Osteocyte (in vitro differentiated cells): ENCODE measurements at places on chromosomes 4 and X. TPM values are rescaled to one million over a fixed set of nuclear protein-coding genes. Genes with fewer than 3 reads are reported as not detected.
A peak's percentile ranks its signal among the peaks of the same experiment; 100 is the strongest.

- no peak for DNase-seq
- H3K27ac ChIP-seq: no peak overlapping the region
- no peak overlapping the region for H3K4me3 ChIP-seq
- no peaks in the 10 kb centered on the region for H3K4me1 ChIP-seq
- H3K27me3 ChIP-seq: peaks cover 28% of the 10 kb centered on the region
These were observed 7.6 kb downstream of the TIGD4 start for GRCh38 chr4:152771741-152772533.

The PPP4R3C gene
- not detected in 2 replicates for total RNA-seq

- H3K36me3 ChIP-seq: no peaks in the 10 kb centered on the region
- H3K27ac ChIP-seq: no peak overlapping the region
- H3K27me3 ChIP-seq: no peaks in the 10 kb centered on the region
- H3K4me1 ChIP-seq: no peaks in the 10 kb centered on the region
- no peak for DNase-seq
These were observed 203.5 kb upstream of the TET2 start for GRCh38 chr4:104942990-104943743.

DNA sequence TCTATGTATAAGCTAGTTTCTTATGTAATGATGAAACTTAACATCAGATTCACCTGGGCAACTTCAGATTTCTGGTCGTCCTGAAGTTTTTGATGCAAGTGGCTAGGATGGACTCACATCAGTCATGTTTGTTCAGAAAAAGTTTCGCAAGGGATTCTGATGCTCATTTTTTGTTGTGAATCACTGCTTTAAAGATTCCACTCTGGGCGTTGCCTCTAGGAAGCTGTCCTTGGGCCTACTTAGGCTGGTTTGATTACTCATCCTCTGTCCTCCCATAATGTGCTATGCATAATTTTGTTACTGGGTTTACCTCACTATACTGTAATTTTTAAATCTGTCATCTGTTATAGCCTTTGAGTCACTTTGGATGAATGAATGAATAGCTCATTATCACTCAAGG is 30.8 kb downstream of the HERC3 start:
- no peaks in the 10 kb centered on the region for H3K27me3 ChIP-seq
- H3K4me1 ChIP-seq: peaks cover 18% of the 10 kb centered on the region
- peak overlapping the region; percentile 20 for H3K27ac ChIP-seq

- H3K36me3 ChIP-seq: no peaks in the 10 kb centered on the region
- no peak overlapping the region for H3K4me3 ChIP-seq
- peaks cover 13% of the 10 kb centered on the region for H3K4me1 ChIP-seq
These were observed 42.5 kb downstream of the UNC5C start for GRCh38 chr4:95506264-95506663.

The SAGE1 gene
- total RNA-seq: not detected in 2 replicates

DNA sequence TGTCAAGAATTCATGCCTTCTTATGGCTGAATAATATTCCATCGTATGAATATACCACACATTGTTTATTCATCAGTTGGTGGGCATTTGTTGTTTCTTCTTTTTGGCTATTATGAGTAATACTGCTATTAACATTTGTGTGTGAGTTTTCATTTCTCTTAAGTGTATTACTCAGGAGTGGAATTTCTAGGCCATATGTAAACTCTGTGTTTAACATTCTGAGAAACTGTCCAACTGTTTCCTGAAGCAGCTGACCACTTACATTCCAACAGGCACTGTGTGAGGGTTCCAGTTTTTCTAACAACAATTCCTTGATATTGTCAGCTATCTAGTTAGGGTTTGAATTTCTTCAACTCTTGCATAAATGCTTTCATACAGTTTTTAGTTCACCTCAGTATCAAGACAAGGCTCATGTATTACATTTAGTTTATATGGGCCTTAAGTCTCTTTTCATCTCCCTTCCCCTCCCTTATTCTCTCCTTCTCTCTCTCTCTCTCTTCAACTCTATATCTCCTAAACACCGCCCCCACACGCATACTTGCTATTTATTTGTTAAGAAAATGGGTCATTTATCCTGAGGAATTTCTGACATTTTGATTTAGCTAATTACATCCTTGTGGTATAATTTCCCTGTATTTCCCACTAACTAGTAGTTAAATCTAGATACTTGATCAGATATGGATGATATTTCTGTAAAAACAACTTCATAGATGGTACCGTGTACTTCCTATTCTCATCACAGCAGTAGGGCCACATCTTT is 77.4 kb downstream of the WDR19 start:
- peak overlapping the region; percentile 23 for H3K27ac ChIP-seq
- H3K4me3 ChIP-seq: no peak overlapping the region
- peaks cover 36% of the 10 kb centered on the region for H3K36me3 ChIP-seq
- DNase-seq: no peak
- H3K4me1 ChIP-seq: peaks cover 38% of the 10 kb centered on the region

DNA sequence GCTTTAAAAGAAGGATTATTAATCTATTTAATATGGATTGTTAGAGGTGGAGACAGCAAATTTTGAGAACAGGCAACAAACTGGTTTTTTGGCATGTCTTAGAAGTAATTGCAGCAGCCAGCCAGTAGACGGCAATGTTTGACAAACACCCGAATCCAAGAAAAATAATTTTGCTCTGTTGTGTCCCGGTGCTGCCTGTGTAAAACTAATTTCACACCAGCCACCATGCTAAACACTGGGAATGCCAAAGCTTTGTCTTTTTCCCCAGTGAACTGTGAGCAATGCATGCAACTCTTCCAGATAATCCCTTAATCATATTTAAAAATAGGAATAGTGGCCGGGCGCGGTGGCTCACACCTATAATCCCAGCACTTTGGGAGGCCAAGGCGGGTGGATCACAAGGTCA is 25.9 kb downstream of the SMIM31 start:
- DNase-seq: no peak
- no peaks in the 10 kb centered on the region for H3K4me1 ChIP-seq
- peaks cover 18% of the 10 kb centered on the region for H3K27me3 ChIP-seq
- H3K27ac ChIP-seq: no peak overlapping the region

- H3K27me3 ChIP-seq: no peaks in the 10 kb centered on the region
- H3K4me3 ChIP-seq: peak overlapping the region; percentile 47
These were observed 2.4 kb upstream of the BCORL1 start for GRCh38 chrX:129980001-129980401.

DNA sequence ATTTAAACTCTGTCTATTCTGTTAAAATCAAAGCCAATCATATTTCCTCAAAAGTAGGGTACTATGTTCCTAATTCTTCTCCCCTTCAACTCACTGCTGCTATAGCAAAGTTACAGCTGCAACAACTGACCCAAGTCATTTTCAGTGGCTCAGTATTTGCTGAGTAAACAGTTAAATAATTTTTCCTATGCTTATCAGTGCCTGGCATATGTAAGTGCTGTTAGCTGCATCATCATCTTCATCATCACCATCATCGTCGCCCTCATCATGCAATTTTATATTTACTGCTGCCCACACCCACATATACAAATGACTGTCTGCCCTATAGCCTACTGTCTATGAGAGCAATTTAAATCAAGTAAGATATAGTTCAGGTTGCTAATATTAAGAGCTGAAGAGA is 21.9 kb downstream of the COQ2 start:
- no peak overlapping the region for H3K4me3 ChIP-seq
- H3K36me3 ChIP-seq: peaks cover 5% of the 10 kb centered on the region
- no peaks in the 10 kb centered on the region for H3K27me3 ChIP-seq
- H3K4me1 ChIP-seq: peaks cover 21% of the 10 kb centered on the region

GRCh38 chr4:48699475-48699874 is 80.6 kb downstream of the FRYL start:
- H3K27ac ChIP-seq: peak overlapping the region; percentile 82
- DNase-seq: no peak
- H3K4me1 ChIP-seq: peaks cover 36% of the 10 kb centered on the region

GRCh38 chrX:100297728-100298127 is 112.3 kb downstream of the PCDH19 start:
- no peak for DNase-seq
- no peak overlapping the region for H3K4me3 ChIP-seq
- H3K27ac ChIP-seq: no peak overlapping the region
- no peaks in the 10 kb centered on the region for H3K4me1 ChIP-seq
- H3K36me3 ChIP-seq: no peaks in the 10 kb centered on the region

- DNase-seq: no peak
- H3K27ac ChIP-seq: no peak overlapping the region
- no peaks in the 10 kb centered on the region for H3K27me3 ChIP-seq
- H3K4me3 ChIP-seq: no peak overlapping the region
These were observed 93.0 kb upstream of the ARHGAP24 start for GRCh38 chr4:85381968-85382367.

GRCh38 chr4:185779517-185779916 is 32.5 kb downstream of the SORBS2 start:
- H3K27ac ChIP-seq: peak overlapping the region; percentile 59
- DNase-seq: no peak
- no peaks in the 10 kb centered on the region for H3K36me3 ChIP-seq
- peaks cover 65% of the 10 kb centered on the region for H3K4me1 ChIP-seq
- no peaks in the 10 kb centered on the region for H3K27me3 ChIP-seq
- no peak overlapping the region for H3K4me3 ChIP-seq

DNA sequence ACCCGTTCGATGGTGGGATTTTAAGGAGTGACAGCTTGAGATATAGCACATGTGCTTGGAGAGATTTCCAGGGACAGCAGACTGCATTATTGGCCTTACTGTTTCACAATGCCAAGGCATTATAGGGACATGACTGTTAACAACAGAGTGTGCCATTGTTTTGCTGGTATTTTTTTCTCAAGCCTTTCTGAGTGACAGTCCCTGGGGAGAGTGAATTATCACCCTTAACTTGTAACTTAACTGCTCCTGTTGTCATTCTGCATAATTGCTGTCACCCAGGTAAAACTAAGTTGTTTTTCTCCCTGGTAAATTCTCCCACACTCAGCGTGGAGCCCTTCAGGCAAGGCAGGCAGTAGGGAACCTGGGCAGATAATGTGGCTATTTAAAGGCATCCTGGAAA is 989.2 kb upstream of the LCORL start:
- no peak overlapping the region for H3K4me3 ChIP-seq
- H3K36me3 ChIP-seq: no peaks in the 10 kb centered on the region
- no peak for DNase-seq
- H3K27ac ChIP-seq: no peak overlapping the region
- no peaks in the 10 kb centered on the region for H3K4me1 ChIP-seq

DNA sequence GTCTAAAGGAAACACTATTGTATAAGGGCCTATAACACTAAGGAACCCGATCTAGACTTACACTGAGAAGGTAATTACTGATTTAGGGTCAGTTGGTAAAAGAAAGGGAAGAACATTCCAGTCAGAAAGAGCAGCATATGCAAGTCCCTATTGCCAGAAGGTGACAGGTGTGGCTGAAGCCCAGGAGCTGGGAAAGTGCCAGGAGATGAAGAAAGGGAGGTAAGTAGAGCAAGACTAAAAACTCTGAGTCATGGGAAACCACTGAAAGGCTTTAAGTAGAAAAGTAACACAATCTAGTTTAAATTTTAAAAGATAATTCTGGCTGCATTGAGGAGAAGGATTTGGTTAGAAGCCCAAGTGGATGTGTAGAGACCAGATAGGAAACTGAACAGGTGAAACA is 77.7 kb upstream of the INTU start:
- H3K36me3 ChIP-seq: no peaks in the 10 kb centered on the region
- no peak overlapping the region for H3K4me3 ChIP-seq
- no peak for DNase-seq

The DCHS2 gene
- total RNA-seq: 0.13 and 0.16 TPM in 2 replicates

The ABCE1 gene
- 45.6 and 46.5 TPM in 2 replicates for total RNA-seq

DNA sequence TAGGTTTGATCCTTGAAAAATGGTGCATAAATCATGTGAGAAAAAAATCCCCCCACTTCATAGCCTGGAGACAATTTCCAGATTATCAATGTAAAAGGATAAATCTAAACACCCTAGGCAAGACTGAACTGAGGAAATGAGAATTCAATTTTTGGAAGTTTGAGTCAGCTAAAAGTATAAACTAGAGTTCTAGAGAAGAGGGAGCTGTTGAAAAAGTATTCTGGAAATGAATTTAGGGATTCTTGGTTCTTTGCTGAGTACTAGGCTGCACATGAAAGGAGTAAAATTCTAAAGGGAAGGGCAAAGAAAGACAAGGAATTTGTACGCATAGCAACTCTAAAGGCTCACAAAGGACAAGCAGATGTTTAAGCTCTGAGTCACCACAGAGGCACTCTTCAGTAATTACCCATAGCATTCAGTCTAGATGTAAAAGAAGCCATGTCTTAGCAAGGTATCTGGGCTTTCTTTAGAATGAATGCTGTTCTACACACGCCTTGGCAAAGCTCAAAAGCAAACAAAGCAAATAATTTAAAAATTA is 896.5 kb downstream of the PDHA2 start:
- no peak overlapping the region for H3K4me3 ChIP-seq
- H3K36me3 ChIP-seq: no peaks in the 10 kb centered on the region
- H3K4me1 ChIP-seq: peaks cover 16% of the 10 kb centered on the region
- H3K27me3 ChIP-seq: no peaks in the 10 kb centered on the region

The SH3RF1 gene
- 27.6 and 31.8 TPM in 2 replicates for total RNA-seq

The SLC9B2 gene
- total RNA-seq: 19.9 and 21.6 TPM in 2 replicates

GRCh38 chr4:145840162-145840768 is 98.4 kb downstream of the ZNF827 start:
- DNase-seq: no peak
- no peak overlapping the region for H3K4me3 ChIP-seq
- H3K4me1 ChIP-seq: peaks cover 28% of the 10 kb centered on the region
- H3K36me3 ChIP-seq: peaks cover 38% of the 10 kb centered on the region
- no peaks in the 10 kb centered on the region for H3K27me3 ChIP-seq
- H3K27ac ChIP-seq: no peak overlapping the region

GRCh38 chr4:150283689-150284088 is 205.4 kb downstream of the DCLK2 start:
- peak overlapping the region; percentile 97 for H3K27ac ChIP-seq
- H3K36me3 ChIP-seq: peaks cover 9% of the 10 kb centered on the region
- H3K27me3 ChIP-seq: no peaks in the 10 kb centered on the region
- peak overlapping the region; percentile 67 for H3K4me3 ChIP-seq
- peaks cover 59% of the 10 kb centered on the region for H3K4me1 ChIP-seq

GRCh38 chrX:2159393-2159792 is 341.4 kb downstream of the DHRSX start:
- no peak for DNase-seq
- H3K36me3 ChIP-seq: peaks cover 10% of the 10 kb centered on the region
- H3K4me1 ChIP-seq: no peaks in the 10 kb centered on the region
- no peaks in the 10 kb centered on the region for H3K27me3 ChIP-seq
- H3K27ac ChIP-seq: no peak overlapping the region
- no peak overlapping the region for H3K4me3 ChIP-seq

DNA sequence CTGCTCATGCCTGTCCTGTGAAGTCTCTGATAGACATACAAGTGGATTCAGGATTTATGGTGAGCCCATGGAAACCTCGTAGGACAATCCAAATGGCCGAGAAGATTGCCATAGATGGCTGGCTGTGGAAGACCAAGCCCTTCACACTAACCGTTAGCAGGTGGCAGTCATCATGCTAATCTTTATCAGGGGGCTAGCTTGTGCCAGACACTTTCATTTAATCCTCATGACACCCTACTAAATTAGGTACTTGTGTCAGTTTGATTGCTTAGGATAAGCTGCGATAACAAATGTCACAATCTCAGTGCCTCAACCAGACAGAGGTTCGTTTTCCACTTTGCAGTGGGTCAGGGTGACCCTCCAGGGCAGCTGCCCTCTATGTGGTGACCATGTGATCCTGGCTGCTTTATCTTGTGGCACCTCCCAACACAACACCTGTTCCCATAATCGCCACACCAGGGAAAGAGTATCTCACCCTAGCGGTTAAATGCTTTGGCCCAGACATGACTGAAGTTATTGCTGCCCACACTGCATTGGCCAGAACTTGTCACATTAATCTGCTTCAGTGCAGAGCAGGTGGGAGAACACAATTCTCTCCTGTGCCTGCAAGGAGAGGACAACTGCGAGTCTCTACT is 60.8 kb downstream of the REPS2 start:
- no peak for DNase-seq
- peaks cover 12% of the 10 kb centered on the region for H3K27me3 ChIP-seq
- H3K27ac ChIP-seq: no peak overlapping the region
- no peak overlapping the region for H3K4me3 ChIP-seq
- H3K36me3 ChIP-seq: no peaks in the 10 kb centered on the region
